ENCODE measurements at places on chromosomes 2 and 18.

GRCh38 chr2:61834893-61835292, 19.0 kb downstream of the FAM161A start:
- peak; percentile 34 for DNase-seq

- DNase-seq, result no peak
Observed at GRCh38 chr18:70085641-70086040, 119.8 kb downstream of the RTTN start.

DNA sequence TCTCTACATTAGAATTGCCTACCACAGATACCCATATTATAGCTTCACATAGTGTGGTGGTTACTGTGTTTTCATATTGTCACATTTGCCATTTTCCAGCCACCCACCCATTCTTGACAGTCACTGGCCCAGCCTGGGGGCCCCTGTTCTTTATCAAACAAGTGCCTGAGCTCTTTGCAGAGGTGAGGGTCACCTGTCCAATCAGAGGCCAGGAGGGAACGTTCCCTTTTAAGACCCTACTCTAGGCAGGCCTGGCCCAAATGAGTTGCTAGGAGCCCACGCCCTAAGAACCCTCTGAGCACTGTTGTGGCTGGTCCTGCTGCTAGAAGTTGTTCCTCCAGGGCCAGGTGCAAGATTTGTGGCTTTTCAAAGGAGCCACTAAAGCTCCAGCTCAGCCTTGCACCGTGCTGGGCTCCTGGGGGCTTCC, 5.2 kb downstream of the IL37 start:
- no peak for DNase-seq

GRCh38 chr2:157572725-157573124, 55.9 kb downstream of the ACVR1C start:
- DNase-seq, result peak; percentile 5

- no peak for DNase-seq
Observed at GRCh38 chr2:188248513-188248912, 43.2 kb upstream of the GULP1 start.

DNA sequence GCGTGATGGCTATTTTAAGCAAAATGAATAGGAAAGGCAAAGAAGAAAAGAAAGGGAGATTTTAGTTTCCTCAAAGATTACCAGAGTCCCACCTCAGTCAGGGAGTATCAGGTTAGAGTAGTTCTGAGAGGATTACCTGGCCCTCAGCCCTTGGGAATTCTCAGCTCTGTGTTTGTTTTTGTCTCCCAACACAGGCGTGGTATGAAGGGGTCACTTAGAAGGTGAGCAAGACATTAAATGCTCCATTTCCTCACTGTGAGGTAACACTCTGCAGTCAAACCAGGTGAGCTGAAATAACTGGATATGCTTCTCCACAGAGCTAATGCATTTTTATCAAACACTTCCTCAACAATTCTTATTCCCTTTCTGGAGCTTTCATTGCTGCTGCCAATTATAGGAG, 232.2 kb downstream of the IKZF2 start:
- DNase-seq, result no peak

DNA sequence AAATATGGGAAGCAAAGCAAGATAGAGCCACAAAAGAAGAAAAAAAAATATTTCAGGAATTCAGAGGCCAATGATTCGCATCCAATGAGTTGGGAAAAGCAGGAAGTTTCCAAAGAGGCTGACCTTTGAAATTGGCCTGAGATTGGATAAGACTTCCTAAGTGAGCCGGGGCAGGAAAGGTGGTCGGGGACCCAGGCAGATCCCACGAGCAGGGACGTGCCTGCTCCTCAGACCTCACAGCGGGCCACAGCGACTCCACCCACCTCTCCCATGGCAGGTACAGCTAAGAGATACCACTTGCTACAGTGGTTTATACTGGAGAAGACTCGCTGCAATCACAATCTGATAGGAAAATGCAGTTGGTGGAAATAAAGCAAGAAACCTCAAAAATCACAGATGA, 102.8 kb upstream of the SALL3 start:
- DNase-seq, result no peak
